ENCODE measurements at places on chromosomes 3 and 15. TPM values are rescaled to one million over a fixed set of nuclear protein-coding genes. Genes with fewer than 3 reads are reported as not detected.

Gene NANOGP8
- total RNA-seq, result 0.48 TPM

GRCh38 chr15:29067949-29068348, 182.2 kb downstream of the APBA2 start:
- no peak for DNase-seq

DNA sequence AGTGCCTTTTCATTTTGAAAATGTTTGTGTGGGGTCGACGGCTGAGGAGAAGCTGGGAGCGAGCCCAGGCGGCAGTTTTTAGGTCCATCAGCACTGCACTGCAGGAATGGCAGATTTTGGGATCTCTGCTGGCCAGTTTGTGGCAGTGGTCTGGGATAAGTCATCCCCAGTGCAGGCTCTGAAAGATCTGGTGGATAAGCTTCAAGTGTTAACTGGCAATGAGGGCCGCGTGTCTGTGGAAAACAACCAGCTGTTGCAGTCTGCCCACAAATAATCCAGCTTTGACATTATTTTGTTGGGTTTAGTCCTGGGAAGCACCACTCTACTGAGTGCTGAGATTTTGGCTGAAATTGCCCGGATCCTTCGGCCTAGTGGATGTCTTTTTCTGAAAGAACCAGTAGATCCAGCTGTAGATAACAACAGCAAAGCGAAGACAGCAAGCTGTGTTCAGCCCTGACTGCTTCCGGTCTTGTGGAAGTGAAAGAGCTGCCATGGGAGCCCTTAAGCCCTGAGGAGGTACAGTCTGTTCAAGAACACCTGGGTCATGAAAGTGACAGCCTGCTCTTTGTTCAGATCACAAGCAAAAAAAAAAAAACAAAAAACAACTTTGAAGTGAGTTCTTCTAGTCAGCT, 13.1 kb upstream of the ANP32A start:
- no peak for DNase-seq

DNA sequence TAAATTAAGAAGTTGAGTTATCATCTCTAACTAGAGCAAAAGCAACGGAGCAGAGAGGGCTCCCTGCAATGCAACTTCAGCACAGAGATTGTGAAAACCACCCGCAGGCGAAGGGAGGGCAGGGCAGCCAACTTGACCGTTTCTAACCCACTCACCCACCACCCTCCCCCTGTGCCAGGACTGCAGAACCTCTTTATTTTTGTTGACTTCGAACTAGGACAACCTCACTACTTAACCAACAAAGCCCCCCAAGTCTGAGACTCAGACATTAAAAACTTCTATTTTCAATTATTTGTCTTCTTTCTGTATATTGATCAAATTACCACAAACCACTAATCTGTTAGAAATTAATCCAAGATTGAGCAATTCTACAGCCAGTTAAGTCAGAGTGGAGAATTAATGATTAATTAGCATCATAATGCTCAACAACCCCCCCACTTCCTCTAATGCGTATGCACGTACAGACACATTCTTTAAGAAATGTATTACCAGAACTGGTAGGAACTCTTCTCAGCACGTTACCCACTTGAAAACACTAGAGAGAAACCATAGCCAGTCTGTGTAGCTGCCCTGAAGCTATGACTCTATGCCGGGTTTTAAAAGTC, 2.0 kb downstream of the MGLL start:
- DNase-seq, result no peak

DNA sequence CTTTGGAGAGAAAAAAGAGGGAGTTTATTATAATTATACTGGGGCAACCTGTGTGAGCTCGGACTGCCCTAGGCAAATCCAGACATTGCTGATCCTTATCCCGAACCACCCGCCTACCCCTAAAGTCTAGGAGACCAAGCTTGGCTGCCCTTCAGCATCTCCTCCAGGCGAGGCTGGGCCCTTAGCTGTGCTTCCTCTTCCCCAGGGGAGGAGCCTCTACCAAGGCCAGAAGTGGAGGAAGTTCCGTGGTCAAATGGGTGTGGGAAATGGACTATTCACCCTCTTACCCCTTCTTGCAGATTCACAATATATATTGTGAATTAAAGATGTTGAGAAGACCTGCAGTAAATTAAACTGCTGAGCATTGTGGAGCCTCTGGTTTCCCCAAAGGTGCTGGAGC, 158.3 kb upstream of the HES1 start:
- no peak for DNase-seq

Gene CLEC3B
- 136 TPM for total RNA-seq

Gene SLC25A26
- 16.4 TPM for total RNA-seq

DNA sequence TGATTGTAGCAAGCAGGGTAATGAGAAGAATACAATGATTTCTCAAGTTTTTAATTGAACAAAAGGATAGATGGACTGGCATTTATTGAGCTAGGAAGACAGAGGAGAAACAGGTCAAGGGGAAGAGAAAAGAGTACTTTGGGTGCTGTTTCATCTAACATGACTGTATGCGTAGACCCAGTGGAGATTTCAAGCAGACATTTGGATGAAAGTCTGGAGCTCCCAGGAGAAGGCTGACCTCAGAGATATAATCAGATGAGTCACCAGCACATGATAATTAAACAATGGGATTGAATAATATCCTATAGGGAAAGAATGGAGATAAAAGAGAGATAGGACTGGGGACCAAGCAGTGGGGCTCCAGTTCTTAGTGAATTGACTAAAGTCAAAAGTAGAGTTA, 194.9 kb downstream of the ARRDC4 start:
- DNase-seq, result no peak

DNA sequence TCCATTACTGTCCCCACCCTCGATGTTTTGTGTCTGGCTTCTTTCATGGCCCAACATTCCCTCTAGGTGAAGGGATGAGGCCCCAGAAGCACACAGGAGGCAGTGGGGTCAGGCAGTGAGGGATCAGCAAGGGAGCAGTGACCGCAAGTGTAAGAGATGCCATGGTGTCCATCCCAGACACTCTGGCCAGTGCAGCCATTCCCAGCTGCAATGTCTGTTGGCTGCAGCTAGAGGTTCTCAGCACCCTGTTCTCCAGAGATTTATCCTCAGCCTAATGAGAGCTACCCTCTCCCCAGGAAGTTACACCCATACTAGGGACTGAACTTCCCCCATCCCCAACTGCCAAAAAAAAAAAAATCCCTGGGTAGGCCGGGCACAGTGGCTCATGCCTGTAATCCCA, 40.2 kb downstream of the TRANK1 start:
- DNase-seq, result no peak

DNA sequence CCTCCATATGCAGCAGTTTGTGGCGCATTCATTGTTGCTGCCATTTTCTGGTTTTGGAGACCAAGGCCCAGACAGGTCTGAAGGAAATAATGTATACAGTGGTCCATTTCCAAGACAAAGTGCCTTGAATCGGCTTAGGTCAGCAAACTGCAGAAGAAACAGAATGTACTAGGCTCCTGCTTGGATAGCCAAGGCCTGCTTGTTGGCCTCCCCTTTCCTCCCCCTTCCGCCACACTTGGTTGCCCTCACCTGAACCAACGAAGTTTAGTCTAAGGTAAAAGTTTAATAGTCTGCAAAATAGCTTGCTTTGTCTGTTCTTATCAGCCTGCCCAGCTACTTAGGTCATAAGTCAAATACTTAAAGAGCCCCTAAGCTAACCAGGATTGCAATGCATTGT, 12.0 kb upstream of the RTP3 start:
- no peak for DNase-seq

Gene ZPLD1
- total RNA-seq, result 1.5 TPM

Gene SPCS1
- total RNA-seq, result 63.9 TPM

DNA sequence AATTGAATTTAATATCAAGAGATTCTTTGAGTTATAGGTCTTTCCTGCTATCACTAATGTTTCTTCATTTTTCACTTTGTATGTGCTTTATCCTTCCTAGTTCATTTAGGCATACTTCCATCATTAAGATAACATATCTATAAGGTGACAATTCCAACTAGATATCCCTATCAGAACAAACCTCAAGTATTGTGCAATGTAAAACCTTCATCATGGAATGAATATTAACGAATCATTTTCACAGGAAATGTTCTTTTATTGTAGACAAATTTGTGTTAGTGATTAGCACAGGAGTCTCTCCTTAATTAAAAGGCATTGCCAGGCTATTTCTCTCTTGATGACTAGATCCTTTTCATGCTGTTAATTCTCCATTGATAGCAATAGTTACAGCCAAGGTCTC, 236.5 kb upstream of the MME start:
- no peak for DNase-seq

DNA sequence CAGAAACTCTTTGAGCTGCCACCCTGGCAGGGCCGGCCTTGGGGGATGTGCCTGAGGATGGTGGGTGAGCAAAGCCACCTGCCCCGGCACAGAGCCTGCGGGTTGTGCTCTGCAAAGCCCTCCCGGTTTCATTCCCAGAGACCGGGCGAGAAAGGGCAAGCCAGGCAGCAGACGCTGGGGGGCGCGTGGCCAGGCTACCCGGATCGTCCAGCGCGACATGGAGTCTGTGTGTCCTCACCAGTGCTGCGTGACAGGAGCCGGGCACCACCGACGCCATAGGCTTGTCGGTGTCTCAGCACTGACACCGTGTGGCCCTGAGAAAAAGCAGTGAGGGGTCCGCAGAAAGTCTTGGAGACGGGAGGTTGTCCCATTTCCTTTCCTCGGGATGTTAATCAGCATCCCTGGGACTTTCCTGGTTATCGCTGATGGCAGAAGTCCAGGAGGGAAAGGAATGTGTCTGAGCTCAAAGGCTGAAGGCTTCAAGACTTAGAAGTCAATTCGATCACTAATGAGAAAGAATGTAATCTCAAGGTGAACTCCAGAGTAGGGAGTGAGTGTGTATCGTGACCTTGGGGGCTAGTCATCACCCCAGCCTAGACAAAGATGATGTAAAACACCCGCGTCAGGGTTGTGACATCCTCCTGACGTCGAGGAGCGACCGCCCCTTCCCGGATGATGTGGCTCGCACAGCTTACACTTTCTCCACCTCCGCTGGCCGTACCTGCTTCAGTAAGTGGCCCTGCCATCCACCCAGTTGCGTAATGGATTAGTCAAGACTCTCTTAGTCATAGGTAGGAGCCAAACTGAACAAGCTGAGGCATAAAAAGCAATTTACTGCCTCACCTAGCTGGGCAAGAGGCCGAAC, 36.3 kb upstream of the PLA2G4E start:
- no peak for DNase-seq

- no peak for DNase-seq
Measured at GRCh38 chr3:162491952-162492351, 995.3 kb downstream of the OTOL1 start.

Gene TOMM70
- total RNA-seq, result 38.2 TPM

DNA sequence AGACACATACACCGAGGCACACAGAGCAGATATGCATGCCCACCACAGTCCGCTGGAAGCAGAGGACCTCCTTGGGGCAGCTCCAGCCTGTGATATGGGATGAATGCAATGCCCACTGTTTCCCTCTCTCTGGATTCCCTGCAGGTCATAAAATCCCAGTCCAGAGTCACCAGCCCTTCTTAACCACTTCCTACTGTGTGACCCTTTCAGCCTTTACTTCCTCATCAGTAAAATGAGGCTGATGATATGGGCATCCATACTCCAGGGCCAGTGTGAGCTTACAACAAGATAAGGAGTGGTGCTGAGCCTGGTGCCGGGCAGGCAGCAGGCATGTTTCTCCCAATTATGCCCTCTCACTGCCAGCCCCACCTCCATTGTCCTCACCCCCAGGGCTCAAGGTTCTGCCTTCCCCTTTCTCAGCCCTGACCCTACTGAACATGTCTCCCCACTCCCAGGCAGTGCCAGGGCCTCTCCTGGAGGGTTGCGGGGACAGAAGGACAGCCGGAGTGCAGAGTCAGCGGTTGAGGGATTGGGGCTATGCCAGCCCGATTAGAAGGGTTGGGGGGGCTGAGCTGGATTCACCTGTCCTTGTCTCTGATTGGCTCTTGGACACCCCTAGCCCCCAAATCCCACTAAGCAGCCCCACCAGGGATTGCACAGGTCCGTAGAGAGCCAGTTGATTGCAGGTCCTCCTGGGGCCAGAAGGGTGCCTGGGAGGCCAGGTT, at the start of gene GNAT1:
Gene GNAT1 (plus strand): TSS at position 675 of the 725 bp plus-strand sequence. CDS start 116 bp downstream, outside the sequence.
- no peak for DNase-seq

Gene CHRM5
- total RNA-seq, result not detected

GRCh38 chr3:42130329-42131070, 39.3 kb downstream of the TRAK1 start:
- no peak for DNase-seq

Gene CHST14
- 15.8 TPM for total RNA-seq

DNA sequence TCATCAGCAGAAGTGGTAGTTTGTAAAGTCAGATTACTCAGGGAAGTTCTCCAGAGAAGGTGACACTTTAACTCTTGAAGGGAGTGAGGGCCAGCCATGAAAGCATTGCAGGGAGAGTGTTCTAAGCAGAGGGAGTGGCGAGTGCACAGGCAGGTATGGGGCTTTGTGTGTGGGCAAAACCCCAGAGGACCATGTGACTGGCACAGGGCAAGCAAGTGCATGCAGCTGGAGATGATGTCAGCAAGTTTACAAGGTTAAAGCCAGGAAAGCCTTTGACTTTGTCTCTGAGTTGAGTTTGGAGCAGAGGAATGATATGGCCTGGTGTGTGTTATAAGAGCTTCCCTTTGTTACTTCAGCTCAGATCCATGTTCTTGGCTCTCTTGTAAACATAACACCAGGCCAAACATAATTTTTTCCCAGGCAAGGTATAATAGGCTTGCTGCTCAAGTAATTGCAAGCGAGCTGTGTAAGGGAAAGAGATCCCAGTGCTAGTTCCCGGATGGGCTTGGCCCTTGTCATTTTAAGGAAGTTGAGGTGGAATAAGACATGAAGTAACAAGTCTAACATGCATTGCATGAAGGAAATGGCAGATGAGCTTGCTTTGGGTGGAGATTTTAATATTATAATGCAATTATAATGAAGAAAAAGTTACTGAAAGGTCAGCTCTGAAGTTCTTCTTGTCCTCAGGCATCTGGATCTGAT, 341.1 kb upstream of the LRRC3B start:
- no peak for DNase-seq

Gene WNT5A
- 6.7 TPM for total RNA-seq

DNA sequence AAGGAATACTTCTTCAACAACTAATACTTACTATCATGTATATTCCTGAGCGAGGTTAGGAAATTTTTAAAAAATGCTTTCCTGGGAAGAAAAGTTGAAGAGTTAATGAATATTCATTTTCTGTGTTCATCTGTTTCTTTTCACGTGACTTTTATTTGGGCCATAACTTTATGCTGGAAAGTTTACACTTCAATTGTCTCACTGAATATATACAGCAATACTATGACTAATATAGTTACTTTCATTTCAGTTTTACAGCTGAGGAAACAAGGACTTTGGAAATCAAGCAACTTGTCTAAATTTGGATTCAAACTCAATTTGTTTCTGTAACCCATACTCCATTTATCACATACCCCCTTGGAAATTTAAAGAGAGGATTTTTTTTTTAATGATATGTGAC, 894.2 kb downstream of the ROBO1 start:
- no peak for DNase-seq

- DNase-seq, result no peak
Measured at GRCh38 chr3:15223685-15224572, 17.9 kb downstream of the CAPN7 start.

DNA sequence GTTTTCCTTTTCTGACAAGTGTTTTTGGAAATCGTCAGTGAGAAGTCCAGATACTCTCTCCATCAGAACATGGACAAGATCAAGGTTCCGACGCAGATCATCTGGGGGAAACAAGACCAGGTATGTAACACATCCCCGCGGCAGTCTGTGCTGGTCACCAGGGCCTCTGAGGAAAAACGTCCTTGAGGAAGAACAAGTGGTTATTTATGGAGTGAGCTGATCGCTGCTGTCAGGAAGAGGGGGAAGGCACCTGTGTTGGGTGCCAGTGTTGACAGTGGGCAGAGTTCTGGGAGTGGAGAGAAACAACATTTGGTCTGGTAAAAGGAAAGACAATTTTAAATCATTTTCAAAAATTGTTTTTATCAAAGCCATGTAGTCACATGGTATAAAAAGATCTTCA, 20.7 kb upstream of the RPP14 start:
- no peak for DNase-seq
